ENCODE measurements at places on chromosomes 16 and 17.

GRCh38 chr17:56601591-56601990 is 8.1 kb downstream of the NOG start:
- no peak for DNase-seq

DNA sequence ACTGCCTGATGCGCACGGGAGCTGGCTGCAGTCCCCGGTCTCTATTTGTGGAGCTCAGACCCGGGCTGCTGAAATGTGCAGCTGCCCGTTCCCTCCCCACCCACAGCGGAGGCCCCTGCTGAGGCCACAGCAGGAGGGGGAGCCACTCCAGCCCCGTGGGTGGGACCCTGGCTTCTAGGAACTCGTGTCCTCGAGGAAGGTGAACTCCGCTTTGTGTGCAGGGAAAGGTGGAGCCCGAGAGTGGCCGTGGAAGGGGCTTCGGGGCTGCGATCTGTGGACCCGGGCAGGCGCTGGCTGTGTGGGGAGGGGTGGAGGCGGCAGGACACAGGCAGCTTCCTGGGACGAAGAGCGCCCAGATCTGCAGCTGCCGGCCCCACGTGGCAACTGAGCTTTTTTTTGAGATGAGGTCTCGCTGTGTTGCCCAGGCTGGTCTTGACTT is 2.9 kb downstream of the CCDC154 start:
- no peak for DNase-seq

DNA sequence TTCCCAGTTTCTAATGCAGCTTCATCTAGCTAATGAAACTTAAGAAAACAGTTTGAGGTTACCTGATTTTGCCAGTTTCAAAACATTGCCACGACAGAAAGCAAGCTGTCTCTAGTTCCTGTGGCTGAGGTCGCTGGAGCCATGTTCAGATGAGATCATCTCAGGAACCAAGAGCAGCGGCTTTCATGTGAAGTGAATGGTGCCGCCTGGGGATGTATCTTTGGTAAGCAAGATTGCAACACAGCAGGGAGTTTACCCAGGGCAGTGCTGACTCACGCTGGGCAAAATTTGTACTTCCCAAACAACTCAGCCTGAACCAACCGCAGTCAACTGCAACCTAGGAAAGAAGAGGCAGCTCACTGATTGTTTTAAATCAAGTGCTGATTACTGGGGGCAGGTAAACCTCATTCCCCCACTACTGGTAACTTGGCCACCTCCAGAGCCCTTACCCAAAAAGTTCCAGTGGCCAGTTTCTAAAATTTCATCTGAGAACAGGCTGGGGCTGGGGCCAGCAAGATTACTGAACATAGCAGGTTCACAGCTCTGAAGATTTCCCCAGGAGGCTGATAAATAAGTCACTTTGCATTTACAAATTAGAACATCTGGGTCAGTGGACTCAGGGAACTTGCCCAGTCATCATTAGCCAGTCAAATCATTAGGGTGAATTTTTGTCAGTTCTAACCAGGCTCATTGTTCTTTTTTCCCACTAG is at the start of gene RFFL:
Gene RFFL (minus strand): TSS at position 194 of the 710 bp plus-strand sequence. CDS start 37,154 bp downstream, outside the sequence.
- DNase-seq: peak; percentile 87

DNA sequence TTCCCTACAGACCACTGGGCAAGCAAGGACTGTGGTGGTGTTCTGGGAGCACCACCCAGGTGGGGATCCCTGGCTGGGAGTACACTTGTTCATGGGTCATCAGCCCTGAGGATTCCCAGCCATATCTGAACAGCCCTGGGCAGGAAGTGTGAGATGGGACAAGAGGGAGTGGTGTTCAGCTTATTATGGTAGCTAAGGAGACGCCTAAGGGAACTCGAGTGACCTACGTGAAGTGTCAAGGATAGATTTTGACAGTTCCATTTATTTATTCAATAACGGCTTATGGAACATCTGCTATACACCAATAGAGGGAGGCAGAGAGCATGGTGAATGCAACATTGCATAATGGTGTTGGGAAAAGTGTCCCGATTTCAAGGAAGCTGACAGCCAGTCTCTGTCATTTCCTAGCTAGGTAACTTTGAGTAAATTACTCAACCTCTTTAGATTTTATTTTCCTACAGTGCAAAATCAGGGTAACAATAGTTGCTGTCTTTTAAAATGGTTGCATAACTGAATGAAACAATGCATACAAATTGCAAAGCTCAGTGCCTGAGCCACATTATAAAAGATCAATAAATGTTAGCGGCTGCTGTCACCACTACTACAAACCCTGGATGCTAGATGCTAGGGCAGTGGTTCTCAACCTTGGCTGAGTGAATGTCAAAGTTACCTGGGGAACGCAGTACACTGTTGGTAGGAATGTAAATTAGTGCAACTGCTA is 534.1 kb downstream of the GRIN2A start:
- DNase-seq: no peak

- DNase-seq: peak; percentile 43
Observed at GRCh38 chr16:70253291-70254106, 1.8 kb upstream of the EXOSC6 start.

GRCh38 chr17:1029922-1030644 is 33.2 kb downstream of the TIMM22 start:
- peak; percentile 71 for DNase-seq

GRCh38 chr17:5115673-5116651 is at the start of gene USP6:
USP6 (plus strand) TSS chr17:5116032; CDS start chr17:5130368, 14,336 bp downstream.
- DNase-seq: no peak
